ENCODE measurements at places on chromosomes 13 and 19. TPM values are rescaled to one million over a fixed set of nuclear protein-coding genes. Genes with fewer than 3 reads are reported as not detected.

SBSN gene
- not detected for total RNA-seq

PLA2G4C gene
- total RNA-seq = 47.8 TPM

ZNF490 gene
- 7.3 TPM for total RNA-seq

IZUMO4 gene
- total RNA-seq = 2.8 TPM

EPS8L1 gene
- 1.3 TPM for total RNA-seq

CELF5 gene
- not detected for total RNA-seq

ATG4D gene
- 75.7 TPM for total RNA-seq

CD79A gene
- 0.88 TPM for total RNA-seq

BRCA2 gene
- 0.13 TPM for total RNA-seq

SLC25A41 gene
- not detected for total RNA-seq

PRRG2 gene
- 0.65 TPM for total RNA-seq

CEACAM3 gene
- not detected for total RNA-seq

CDC42EP5 gene
- 16.3 TPM for total RNA-seq

IZUMO2 gene
- total RNA-seq = not detected

NFIX gene
- 146 TPM for total RNA-seq

IL11 gene
- total RNA-seq = not detected

FAM216B gene
- total RNA-seq = 1.0 TPM
